Vagina (tissue), 2 donors: ENCODE measurements at places on chromosomes 6 and 20.

- no peak for DNase-seq
These were observed 17.5 kb upstream of the SAMD3 start for GRCh38 chr6:130240232-130240631.

DNA sequence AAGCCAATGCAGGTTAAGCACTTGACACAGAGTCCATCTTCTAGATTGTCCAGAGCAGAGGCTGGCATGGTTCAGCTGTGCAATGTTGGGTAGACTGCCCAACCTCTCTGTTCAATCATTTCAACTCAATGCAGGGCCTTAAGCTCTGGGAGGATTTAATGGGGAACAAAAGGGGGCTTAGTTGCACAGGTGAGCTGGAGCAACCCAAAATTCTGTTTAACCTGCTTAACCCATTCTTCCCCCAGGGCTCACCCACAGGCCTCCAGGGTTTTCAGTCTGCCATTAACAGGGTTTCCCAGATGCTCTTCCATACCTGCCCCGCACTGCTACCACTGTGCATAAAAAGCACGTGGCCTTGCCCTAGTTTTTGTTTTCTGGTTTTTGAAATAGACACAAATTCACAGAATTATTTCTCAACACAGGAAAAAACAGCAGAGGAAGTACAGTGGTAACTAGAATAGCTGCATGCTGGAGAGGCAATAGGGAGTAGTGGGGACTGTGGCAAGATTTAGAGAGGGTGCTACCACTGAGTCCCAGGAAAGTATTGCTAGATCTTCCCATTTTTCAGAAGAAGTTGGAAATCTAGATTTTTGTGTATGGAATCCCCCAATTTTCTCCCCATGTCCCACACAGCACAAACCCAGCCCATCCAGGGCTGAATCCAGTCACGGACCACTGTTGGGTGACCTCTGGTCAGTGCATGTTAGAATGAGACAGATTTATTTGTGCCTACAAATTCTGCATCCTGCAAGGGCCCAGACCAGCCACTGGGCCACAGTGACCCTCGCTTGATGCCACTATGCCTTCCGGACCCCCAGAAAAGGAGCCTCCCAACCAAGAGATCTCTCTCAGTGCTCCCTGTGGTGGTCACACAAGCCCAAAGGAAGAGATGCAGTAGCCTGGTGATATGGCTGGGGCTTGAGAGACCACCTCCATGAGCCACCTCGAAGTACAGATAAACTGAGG, 4.6 kb downstream of the PTGIS start:
- DNase-seq, result no peak

DNA sequence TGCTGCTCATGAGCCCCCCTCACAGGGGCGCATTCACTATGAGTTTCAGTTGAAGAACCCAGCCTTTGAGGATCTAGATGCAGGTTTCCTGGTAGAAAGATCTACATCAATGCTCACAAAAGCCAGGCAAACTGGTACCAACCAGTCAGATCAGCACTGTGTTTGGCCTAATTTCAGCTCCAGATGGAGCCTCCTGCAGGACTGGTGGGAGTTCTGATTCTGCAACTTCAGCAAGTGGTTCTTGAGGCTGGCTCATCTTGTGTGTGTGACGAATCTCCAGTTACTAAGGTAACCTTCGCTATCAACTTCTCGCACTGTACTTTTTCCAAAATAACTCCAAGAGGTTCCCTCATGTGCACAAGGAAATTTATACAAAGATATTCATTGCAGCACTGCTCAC, 118.8 kb downstream of the ZMYND8 start:
- no peak for DNase-seq

DNA sequence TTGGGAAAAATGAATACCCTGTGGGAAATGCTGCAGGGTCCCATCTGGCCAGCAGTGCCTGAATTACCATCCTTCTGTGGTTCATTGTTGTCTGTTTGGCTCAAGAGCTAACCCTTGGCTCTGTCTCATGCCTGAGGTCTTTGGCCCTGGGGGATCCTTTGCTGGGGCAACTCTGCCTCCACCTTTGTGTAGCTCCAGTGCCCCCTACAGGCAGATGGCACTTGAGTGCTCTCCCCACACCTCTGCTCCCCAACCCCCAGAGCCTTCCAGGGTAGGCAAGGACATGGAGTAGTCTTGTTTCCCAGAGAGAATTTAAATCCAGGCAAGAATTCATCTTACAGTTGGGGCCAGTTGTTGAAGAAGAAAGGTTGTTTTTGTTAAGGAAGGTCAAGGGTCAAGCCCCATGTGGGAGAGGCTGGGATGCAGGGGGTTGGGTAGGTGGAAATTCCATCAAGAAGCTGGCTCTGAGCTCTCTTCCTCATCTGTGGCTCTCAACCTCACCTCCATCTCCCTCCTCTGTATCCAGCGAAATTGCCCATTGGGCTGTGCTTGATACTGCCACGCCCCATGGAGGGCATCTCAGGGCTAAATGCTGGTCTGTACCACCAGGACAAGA, 44.2 kb downstream of the ZNF831 start:
- no peak for DNase-seq

DNA sequence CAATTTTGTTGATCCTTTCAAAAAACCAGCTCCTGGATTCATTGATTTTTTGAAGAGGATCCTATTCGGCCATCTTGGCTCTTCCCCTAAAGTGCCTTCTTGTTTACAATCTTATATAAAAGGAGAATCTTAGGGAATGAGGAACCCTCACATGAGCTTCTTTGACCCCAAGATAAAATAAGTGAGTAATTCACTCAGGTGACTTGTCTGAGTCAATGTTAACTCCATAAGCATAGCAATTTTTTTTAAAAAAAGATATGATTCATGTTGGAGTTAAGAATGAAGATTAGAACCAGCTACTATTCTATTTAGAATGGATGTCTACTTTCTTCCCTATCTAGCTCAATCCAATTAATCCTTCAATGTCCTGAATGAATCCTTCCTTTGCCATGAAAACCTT, 21.0 kb downstream of the WASF1 start:
- no peak for DNase-seq

- no peak for DNase-seq
These were observed 368.4 kb downstream of the THBS2 start for GRCh38 chr6:168885196-168885595.

DNA sequence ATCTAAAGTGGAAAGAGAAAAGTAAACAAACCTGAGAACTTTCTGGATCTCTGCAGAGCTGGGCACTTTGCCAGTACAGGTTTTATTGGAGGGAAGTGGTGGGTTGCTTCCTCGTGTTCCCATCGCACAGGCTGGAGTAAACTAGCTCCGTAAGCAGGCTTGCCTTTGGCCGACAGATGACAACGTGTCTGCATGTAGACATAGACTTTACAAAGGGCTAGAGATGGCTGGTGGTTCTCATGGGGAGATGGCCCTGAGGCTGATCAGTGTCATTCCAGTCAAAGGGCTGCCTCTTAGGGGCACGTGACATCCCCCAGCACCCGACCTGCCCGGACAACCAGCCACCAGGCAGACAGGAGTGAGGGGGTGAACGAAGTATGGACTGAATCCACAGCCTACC, 98.8 kb downstream of the YTHDF1 start:
- no peak for DNase-seq

DNA sequence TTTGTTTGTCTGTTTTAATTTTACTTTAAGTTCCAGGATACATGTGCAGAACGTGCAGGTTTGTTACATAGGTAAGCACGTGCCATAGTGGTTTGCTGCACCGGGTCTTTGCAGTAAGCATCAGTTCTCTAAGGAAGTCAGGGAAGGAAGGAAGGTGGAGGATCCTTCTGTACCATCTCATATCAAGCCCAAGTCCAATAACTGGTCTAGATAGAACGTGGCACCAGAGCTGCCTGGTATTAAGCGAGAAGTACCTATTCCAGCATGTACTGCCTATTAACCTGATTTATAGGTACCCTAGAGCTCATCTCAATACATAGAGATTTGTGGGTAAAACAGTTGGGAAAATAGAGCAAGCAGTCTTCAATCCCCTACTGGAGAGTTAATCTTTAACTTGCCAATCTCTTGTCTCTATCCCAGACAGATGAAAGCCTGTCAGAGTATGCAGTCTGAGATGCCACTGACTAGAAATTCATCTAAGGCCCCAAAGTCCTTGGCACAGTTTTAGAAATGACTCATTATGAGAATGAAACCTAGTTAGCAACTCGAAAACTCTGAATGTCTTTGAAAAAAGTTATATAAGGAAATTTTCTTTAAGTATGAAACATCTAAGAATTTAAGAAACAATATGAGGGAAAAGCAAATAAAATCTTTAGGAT, 144.9 kb downstream of the TFAP2A start:
- no peak for DNase-seq

DNA sequence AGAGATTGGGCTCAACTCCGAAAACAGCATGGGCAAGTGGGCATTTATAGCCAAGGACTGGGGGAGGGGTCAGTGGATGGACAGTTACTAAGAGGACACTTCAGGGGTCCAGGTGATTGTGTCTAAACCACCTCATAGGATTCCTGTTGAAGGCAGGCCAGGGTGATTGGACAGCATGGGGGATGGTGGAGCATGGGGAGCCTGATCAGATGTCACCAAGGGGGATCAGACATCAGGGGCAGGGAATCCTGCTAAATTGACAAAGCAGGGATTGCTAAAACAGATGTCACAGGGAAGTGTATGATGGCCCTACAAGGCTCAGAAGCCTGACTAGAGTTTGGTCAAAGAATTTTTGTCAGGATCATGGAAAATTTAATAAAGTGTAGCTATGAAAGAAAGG, 2.4 kb upstream of the PYGB start:
- no peak for DNase-seq

DNA sequence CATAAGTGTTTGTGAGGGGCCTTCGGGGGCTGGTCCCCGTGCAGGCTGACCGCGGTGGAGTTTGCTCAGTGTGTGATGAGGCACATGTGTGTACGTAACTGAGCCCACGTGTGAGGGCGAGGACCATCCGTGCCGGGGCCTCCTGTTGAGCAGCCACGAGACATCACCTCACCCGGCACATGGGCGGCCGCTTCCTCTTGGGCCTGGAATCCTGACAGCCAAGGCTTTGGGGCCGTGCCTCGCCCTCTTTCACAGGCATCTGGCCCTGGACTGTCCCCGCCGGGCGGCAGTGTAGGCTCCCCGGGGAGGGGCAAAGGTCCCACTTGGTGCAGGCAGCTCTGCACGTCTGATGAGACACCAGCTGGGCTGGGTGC, 202.3 kb downstream of the DLL1 start:
- DNase-seq, result no peak
